ENCODE measurements at places on chromosomes 16 and 17.

DNA sequence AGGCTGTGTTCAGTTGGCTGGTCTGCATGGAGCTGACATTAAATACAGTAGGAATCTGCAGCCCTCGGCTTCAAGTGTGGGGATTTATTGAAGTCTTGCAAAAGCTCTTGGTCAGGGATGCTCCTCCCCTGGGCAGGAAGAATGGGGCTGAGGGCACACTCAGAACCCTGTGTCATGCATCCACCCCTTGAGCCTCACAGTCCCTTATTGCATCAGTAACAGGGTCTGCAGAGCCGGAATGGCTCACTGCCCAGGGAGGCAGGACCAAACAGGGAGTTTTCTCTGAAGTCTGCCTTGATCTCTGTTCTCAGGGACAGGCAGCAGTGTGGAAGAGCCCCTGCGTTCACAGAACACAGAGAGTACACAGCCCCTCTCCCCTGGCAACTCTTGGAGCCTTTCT, 216.8 kb downstream of the ENGASE start:
- DNase-seq: no peak

- peak; percentile 65 for DNase-seq
Observed at GRCh38 chr16:3444032-3444388, 530 bp downstream of the NAA60 start.

GRCh38 chr17:10042589-10043244, 137.6 kb upstream of the RCVRN start:
- DNase-seq: no peak

GRCh38 chr17:16473044-16474011, 18.7 kb downstream of the LRRC75A start:
- DNase-seq: no peak

DNA sequence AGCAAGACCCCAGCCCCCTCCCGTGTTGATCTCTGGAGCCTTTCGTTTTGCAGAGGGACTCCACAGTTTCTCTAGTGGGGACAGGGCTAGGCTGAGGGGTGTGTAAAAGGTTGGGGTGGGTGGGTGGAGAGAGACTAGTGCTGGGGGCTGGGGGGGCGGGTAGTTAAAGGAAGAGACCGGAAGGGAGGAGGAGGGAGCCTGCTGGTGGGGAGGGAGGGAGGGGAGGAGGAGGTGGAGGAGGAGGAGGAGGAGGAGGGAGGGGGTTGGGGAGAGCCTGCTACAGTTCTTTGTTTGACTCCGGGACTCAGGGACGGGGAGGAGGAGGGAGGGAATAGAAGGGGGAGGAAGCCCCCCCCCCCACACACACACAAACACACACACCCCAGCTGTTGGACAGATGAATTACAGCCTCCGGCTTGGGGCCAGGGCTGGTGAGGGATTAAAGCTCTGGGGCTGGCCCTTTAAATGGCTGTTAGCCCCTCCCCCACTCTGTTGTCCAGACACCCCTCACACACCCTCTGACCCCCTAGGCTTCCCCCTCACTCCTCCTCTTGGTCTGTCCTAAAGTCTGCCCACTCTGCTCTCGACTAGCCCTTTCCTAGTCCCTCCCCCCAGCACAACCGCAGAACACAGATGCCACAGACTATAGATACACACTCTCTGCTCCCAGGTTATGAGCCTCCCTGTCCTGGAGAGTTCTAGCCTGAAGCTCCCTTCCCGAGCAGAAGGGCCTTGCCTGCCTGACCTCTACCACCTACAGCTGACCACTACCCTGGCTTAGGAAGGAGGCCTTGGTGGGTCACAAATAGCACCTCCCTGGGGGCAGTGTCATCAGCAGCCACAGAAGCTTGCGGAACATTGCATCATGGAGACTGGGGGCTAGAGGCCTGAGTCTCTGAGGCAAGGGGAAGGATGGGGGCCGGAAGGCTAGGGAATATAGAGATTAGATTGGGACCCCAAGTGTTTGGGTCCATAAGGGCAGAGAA, 4.4 kb downstream of the KDM6B start:
- DNase-seq: no peak

GRCh38 chr17:57572062-57572461, 173.0 kb downstream of the CCDC182 start:
- DNase-seq: no peak

- no peak for DNase-seq
Observed at GRCh38 chr16:24723663-24724062, 5.8 kb upstream of the TNRC6A start.

DNA sequence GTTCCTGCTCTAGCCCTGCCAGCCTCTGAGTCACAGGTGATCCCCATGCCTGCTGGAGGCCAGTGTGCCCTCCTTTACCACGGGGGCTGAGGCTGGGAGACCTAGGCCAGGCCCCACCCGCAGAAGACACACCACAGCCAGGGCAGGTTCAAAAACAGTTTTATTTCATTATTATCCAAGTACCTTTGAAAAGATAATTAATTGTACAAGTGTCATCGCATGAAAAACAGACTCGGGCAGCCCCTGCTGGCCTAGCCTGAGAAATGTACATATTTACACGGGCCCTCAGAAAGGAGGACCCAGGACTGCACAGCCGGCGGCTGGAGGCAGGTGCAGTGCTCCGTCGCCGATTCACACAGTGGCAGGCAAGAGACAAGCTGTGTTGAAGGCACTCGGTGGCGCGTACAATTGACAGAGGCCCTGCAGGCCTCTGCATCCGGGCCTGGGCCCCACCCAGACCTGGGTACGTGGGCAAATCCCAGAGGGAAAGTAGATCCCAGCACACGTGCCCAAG, 4.4 kb downstream of the PDIA2 start:
- no peak for DNase-seq

DNA sequence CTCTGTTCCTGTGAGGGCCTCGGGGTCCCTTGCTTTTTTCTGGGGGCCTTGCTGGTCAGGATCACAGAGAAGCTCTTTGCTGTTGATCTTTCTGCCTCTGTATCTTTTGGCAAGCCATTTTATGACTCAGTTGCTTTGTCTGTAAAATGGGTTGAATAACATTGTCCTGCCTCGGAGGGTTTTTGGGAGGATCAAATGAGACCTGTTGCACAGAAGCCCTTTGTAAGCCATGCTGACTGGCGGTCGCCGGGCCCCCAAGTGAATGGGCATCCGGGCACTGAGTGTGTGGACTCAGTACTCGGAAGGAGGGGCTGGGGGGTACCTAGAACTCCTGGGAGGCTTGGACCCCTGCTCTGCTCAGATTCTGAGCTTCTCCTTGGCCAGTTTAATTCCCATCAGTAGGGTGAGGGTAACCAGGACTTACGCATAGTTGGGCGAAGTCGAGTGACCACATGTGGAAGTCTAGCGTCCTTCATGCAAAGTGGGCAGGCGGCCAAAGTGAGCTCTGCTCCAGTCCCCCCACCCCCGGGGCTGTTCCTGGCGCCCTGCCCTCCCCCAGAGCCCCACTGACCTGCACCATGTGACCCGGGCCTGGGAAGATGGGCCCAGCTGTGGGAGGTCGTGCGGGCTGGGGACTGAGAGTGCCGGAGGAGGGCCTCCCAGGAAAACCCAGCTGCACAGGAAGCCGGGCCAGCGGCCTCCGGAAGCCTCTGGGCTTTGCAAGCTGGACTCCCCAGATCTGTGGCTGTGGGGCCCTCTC, 284.0 kb downstream of the SEC14L1 start:
- peak; percentile 49 for DNase-seq

GRCh38 chr16:84212631-84213030, 21.7 kb downstream of the ADAD2 start:
- DNase-seq: no peak

GRCh38 chr17:82351713-82352488, 7.1 kb upstream of the TEX19 start:
- peak; percentile 66 for DNase-seq

GRCh38 chr17:82212331-82213250, at the start of gene CCDC57:
CCDC57 (minus strand) TSS chr17:82212842; CDS start chr17:82201944, 10,898 bp downstream.
- DNase-seq: no peak

GRCh38 chr17:2801841-2802240, 5.6 kb downstream of the RAP1GAP2 start:
- no peak for DNase-seq

All from pulmonary artery endothelial cell (primary cell).